ENCODE measurements at places on chromosomes 7 and 10. TPM values are rescaled to one million over a fixed set of nuclear protein-coding genes. Genes with fewer than 3 reads are reported as not detected.
A peak's percentile ranks its signal among the peaks of the same experiment; 100 is the strongest.

GRCh38 chr10:44715136-44715535, 196.0 kb upstream of the TMEM72 start:
- no peak for DNase-seq

DNA sequence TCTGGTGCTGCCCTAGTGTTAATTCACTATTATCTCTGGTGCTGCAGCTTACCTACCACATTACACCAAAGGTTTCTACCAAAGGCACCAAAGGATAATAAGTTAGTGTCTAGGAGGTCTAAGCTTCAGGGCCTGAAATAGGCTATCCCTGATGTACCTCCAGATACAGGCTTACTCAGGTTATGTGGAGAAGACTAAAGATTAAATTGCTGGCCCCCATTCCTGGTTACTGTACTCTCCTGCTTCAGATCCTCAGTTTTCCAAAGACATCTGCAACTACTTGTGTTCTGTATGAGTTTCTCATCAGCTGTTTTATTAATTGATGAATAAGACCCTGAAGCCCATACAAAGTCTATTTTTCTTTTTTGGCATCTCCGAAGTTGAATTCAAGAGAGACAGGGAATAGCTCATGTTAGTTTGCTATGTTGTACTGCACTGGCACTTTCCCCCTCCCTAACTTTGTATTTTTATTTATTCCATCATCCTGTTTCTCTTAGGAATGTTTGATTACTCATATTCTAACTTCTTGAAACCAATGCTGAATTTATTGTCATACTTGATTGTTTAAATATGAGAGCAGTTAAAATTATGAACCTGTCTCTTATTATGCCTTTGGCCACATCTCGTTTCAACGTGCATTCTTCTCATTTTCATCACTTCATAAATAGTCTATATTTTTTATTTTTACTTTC, 85.9 kb downstream of the PON1 start:
- DNase-seq, result no peak

DNA sequence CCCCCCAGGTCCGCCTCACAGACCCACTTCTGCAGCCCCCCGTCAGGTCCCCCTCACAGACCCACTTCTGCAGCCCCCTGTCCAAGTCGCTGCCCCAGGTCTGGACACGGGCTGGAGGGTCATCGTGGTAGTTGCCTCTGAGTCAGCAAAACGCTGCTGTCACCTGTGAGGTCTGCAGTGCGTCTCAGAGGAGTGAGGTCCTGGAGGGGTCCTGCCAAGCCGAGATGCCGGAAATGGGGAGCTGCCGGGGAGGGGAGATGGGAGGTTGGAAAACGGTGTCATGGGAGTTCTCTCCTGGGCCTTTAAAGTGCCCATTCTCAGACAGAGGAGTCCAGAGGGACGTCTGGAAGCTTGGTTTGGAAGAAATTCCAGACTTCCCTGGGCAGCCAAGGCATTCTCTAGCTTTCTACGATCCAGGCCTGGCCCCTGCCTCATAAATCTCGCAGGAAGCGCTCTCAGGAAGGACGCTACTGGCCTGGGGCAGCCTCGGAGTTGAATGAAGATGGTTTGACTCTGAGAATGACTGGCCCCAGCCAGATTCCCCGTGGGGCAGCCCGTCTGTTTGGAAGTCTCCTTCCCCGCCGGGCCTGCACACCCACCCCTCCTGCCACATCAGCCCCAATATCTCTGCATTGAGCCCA, 38.7 kb downstream of the CALML3 start:
- peak; percentile 43 for DNase-seq

Gene SPDYE1
- not detected for total RNA-seq

- peak; percentile 80 for DNase-seq
These were observed 26.4 kb upstream of the GNA12 start for GRCh38 chr7:2870471-2870931.

- no peak for DNase-seq
These were observed 39.0 kb downstream of the ADK start for GRCh38 chr10:74189999-74190421.

Gene VDAC2
- total RNA-seq, result 124 TPM

Gene PTF1A
- not detected for total RNA-seq
